Kidney (tissue), 22 donors: ENCODE measurements at places on chromosomes 1 and 21.
A peak's percentile ranks its signal among the peaks of the same experiment; 100 is the strongest.

- H3K36me3 ChIP-seq = no peaks in the 10 kb centered on the region
- DNase-seq = no peak
- no peak overlapping the region for H3K27ac ChIP-seq
- H3K4me1 ChIP-seq = no peaks in the 10 kb centered on the region
Measured at GRCh38 chr1:159786966-159787365, 6.2 kb downstream of the DUSP23 start.

DNA sequence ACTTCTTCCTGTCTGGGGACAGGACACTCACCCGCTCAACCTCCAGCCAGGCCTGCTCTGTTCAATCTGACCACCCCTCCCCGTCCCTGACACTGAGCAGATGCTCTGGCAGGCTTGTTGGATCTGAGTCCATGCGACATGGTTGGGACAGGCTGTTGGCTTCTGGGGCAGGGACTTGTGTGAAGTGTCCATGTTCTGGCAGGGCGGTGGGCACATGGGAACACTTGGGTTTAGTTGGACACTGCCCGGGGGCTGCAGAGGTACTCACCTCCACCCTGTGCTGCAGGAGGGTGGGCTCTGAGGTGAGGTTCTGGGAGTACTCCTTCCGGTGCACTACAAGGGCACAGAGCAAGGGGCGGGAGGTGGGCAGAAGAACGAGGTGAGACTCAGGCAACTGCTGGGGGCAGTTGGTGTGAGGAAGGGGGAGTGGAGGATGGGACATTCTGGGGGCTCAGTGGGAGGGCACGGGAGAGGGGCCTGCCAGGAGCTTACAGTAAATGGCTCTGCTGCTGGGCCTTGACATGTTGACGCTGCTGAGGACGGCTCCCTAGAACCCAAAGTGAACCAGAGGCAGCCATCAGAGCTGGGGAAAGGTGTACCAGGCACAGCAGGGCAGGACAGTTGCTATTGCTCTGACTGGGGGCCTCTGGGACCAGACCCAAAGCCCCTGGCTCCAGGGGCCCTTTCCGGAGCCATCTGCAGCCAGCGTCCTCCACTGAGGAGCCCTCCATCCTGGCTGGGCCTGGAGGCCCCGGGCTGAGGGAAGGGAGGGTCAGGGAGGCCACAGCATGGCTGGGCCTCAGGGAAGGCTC lies 2.3 kb downstream of the EPS8L3 start:
- H3K4me1 ChIP-seq = no peaks in the 10 kb centered on the region
- H3K27ac ChIP-seq = no peak overlapping the region
- H3K36me3 ChIP-seq = no peaks in the 10 kb centered on the region
- no peak overlapping the region for H3K4me3 ChIP-seq
- no peak for DNase-seq

DNA sequence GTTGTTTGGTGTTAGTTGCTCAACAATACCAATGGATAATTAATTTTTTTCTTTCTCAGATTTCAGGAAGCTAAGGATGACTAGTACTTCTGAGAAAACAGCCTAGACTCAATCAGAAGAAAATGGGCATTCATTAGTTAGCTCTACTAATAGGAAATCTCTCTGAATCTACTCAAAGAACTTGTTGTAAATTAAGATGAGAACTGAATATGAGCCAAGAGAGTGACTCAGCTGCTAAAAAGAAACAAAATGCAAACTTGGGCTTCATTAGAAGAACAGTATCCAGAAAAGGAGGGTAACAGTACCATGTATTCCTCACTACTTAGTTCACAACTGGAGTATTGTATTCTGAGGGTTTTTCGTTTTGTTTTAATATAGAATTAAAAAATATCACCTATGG lies 12.5 kb downstream of the FOXJ3 start:
- H3K27ac ChIP-seq = no peak overlapping the region
- no peaks in the 10 kb centered on the region for H3K4me1 ChIP-seq
- H3K27me3 ChIP-seq = no peaks in the 10 kb centered on the region
- H3K4me3 ChIP-seq = no peak overlapping the region
- DNase-seq = no peak

DNA sequence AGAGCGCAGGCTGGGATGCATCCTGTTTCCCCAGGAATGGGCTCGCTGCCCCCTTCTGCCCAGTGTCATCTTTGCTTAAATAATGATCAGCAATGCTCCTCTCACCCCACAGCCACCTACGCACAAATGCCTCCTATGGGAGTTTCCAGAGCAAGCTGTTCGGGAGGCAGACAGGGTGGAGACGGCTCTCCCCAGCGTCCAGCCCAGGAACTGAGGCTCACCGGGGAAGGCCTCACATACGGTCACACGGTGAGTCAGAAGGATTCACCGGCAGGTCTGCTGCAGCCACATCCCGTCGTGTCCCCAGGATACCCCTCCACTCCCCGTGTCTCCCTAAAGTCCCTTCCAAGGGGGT lies 40.3 kb upstream of the RUNX3 start:
- H3K4me3 ChIP-seq = no peak overlapping the region
- H3K27me3 ChIP-seq = no peaks in the 10 kb centered on the region

DNA sequence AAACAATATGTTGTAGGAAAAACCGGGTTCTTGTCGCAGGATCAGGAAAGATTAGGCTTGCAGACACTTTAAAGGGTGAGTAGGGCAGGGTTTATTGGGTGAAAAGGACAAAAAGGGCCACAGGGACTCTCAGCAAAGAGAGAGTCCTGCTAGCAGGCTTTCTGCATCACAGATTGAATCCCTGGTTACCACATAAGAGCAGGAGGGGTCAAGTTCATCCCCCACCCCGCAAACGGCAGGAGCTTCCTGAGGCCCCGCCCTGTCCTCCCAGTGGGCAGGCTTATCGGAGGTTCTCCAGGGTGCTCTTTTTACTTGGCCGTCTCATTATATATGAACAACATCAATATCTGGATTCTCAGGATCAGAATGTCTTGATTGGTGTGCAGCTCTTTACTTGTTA lies 47.7 kb downstream of the SYCP1 start:
- no peaks in the 10 kb centered on the region for H3K36me3 ChIP-seq
- H3K27ac ChIP-seq = no peak overlapping the region
- no peak for DNase-seq
- H3K27me3 ChIP-seq = no peaks in the 10 kb centered on the region
- H3K4me3 ChIP-seq = no peak overlapping the region
- no peaks in the 10 kb centered on the region for H3K4me1 ChIP-seq

DNA sequence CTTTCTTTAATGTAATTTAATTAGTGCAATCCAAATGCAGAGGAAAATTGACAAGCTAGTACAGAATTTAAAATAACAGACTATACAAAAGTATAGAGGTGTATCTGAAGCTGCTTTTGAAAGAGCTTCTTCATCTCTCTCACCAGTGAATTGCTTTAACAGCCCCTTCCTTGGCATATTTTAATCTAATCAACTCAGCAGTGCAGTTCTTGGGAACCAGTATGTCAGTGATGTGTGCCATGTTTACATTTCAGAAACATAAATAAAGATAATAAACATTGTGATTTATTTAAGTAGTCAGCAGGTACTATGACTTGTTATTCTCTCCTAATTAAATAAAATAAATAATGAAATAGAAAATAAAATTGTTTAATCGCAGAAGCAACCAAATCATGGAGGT lies 1260.6 kb downstream of the NCAM2 start:
- H3K36me3 ChIP-seq = no peaks in the 10 kb centered on the region
- no peak overlapping the region for H3K27ac ChIP-seq
- no peak for DNase-seq
- H3K4me3 ChIP-seq = no peak overlapping the region

DNA sequence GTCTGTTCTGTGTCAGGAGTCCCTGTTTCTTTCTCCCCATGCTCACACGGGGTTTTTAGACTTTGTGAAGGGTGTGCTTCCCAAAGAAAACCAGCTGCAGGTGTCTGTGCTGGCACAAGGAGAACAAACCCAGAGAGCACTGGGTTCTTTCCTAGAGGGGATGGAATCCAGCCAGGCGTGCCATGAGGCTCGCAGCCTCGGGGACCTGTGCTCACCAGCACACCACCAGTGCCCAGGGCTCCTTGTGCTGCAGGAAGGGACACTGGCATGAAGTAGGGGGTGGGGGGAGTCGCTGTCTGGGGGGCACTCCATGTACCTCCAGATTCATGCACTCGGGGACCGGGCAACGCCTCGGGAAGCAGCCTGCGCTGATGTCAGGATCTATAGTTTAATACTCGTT lies 57.9 kb downstream of the AGPAT3 start:
- peak overlapping the region; percentile 82 for H3K27ac ChIP-seq
- H3K36me3 ChIP-seq = no peaks in the 10 kb centered on the region
- no peak overlapping the region for H3K4me3 ChIP-seq
- DNase-seq = no peak
- H3K4me1 ChIP-seq = peaks cover 41% of the 10 kb centered on the region
- H3K27me3 ChIP-seq = no peaks in the 10 kb centered on the region

DNA sequence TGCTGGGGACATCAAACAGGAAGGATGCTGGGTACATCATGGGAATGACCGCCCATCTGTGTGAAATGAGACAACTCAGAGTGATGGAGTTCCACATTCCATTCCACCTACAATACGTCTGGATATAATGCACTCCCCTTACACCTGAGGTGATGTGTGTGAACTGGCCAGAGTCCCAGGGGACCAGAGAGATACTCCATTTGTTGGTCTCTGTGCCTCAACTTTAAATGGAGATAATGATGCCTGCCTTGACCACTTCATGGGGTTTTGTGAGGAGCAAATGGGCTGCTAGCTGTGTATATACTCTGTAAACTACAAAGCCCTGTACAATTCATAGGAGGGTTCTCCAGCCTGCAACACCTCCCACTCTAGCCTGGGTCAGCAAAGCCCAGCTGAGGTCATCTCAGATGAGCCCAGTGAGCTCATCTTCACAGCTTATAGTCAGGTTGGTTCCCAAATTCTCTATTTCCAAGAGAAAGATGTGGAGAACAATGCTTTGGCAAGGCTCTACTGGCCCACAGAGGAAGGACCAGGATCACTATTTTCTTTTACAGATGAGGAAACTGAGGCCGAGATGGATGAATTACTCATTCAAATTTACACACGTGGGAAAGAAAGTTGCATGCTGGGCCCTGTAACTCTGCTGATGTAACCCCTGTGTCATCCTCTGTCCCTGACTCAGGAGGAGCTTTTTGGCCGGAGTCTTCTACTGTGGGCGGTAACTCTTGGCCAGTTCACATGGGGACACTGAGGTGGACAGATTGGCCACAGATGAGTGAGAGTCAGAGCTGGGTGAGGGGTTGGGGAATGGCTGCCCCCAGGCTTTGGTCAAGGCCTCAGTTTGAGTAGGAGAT lies 105.6 kb upstream of the GCLM start:
- H3K36me3 ChIP-seq = no peaks in the 10 kb centered on the region
- no peaks in the 10 kb centered on the region for H3K27me3 ChIP-seq
- H3K4me3 ChIP-seq = no peak overlapping the region
- no peaks in the 10 kb centered on the region for H3K4me1 ChIP-seq
- no peak overlapping the region for H3K27ac ChIP-seq

GRCh38 chr21:25313829-25314228 lies 293.5 kb downstream of the MRPL39 start:
- no peak overlapping the region for H3K27ac ChIP-seq
- H3K4me3 ChIP-seq = no peak overlapping the region
- no peak for DNase-seq

DNA sequence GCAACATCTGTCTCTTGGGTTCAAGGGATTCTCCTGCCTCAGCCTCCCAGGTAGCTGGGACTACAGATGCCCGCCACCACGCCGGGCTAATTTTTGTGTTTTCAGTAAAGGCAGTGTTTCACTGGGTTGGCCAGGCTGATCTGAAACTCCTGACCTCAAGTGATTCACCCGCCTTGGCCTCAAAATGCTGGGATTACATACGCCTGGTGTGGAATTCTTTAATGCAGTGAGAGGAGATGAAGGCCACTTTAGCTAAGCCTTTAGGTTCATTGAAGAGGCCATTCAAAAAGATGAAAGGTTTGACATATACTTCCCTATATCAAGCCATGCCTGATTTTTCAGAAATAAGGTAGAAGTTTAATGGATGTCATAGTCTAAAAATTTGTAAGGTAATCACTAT lies 162.7 kb downstream of the ST6GALNAC3 start:
- no peaks in the 10 kb centered on the region for H3K27me3 ChIP-seq
- no peak for DNase-seq
- no peaks in the 10 kb centered on the region for H3K4me1 ChIP-seq
- H3K36me3 ChIP-seq = no peaks in the 10 kb centered on the region
- H3K27ac ChIP-seq = no peak overlapping the region
- H3K4me3 ChIP-seq = no peak overlapping the region

GRCh38 chr21:37199057-37199924 lies 67.8 kb downstream of the VPS26C start:
- no peaks in the 10 kb centered on the region for H3K27me3 ChIP-seq
- H3K4me1 ChIP-seq = no peaks in the 10 kb centered on the region
- H3K27ac ChIP-seq = no peak overlapping the region
- DNase-seq = no peak
- H3K4me3 ChIP-seq = no peak overlapping the region

GRCh38 chr1:29657816-29658215 lies 421.5 kb downstream of the PTPRU start:
- H3K4me1 ChIP-seq = no peaks in the 10 kb centered on the region
- no peak for DNase-seq
- H3K27me3 ChIP-seq = no peaks in the 10 kb centered on the region
- no peaks in the 10 kb centered on the region for H3K36me3 ChIP-seq
- no peak overlapping the region for H3K4me3 ChIP-seq

GRCh38 chr21:45959779-45960390 lies 21.7 kb upstream of the COL6A1 start:
- DNase-seq = no peak
- H3K4me1 ChIP-seq = no peaks in the 10 kb centered on the region
- H3K4me3 ChIP-seq = no peak overlapping the region
- H3K27ac ChIP-seq = no peak overlapping the region
- no peaks in the 10 kb centered on the region for H3K36me3 ChIP-seq
- no peaks in the 10 kb centered on the region for H3K27me3 ChIP-seq

GRCh38 chr1:112672009-112672408 lies 2.5 kb upstream of the MOV10 start:
- peaks cover 14% of the 10 kb centered on the region for H3K36me3 ChIP-seq
- H3K4me3 ChIP-seq = no peak overlapping the region
- peaks cover 9% of the 10 kb centered on the region for H3K4me1 ChIP-seq
- H3K27me3 ChIP-seq = no peaks in the 10 kb centered on the region
- no peak for DNase-seq

- H3K4me1 ChIP-seq = no peaks in the 10 kb centered on the region
- DNase-seq = no peak
- no peaks in the 10 kb centered on the region for H3K27me3 ChIP-seq
- no peak overlapping the region for H3K4me3 ChIP-seq
- no peaks in the 10 kb centered on the region for H3K36me3 ChIP-seq
Measured at GRCh38 chr1:245541369-245541768, 386.6 kb downstream of the KIF26B start.

- no peak overlapping the region for H3K27ac ChIP-seq
- H3K27me3 ChIP-seq = no peaks in the 10 kb centered on the region
- no peak for DNase-seq
- H3K4me1 ChIP-seq = no peaks in the 10 kb centered on the region
- H3K4me3 ChIP-seq = no peak overlapping the region
Measured at GRCh38 chr21:36909423-36909822, 57.0 kb downstream of the HLCS start.
